ENCODE measurements at places on chromosomes 6 and 20.

DNA sequence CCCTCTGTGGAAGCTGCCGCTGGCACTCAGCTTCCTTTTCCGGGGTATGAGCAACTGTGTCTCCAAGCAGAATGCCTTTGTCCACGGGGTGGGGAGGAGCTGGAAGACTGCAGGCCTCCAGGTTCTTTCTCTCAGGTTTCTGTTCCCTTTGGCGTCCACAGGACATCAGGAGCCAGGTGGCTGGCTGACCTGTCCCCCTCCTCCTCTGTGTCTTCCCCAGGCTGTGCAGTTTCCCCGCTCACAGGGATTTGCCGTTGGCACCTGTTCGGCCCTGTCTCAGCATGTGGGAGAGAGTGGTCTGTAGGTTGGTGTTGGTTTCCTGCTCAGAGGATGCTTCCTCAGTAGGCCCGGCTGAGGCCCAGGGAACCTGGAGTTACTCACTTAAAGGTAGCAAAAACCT, 43.5 kb downstream of the CDS2 start:
- no peak for DNase-seq

- no peak for DNase-seq
Observed at GRCh38 chr6:139625998-139626975, 251.8 kb upstream of the CITED2 start.

GRCh38 chr6:160260803-160261450, 2.3 kb upstream of the SLC22A2 start:
- no peak for DNase-seq

- DNase-seq = no peak
Observed at GRCh38 chr6:140548366-140548765, 1173.9 kb upstream of the CITED2 start.

GRCh38 chr6:125192610-125192930, 39.0 kb downstream of the TPD52L1 start:
- no peak for DNase-seq

DNA sequence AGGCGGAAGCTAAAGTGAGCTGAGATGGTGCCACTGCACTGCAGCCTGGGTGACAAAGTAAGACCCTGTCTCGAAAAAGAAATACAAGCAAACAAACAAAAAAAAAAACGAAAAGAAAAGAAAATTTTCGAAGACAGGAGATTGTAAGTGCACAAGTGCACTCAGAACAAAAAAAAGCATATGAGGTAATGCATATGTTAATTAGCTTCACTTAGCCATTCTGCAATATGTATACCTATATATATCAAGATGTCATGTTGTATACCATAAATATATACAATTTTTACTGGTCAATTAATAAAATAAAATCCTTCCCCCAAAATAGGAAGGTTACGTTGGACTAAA, 127.5 kb downstream of the RIN2 start:
- no peak for DNase-seq

- DNase-seq = no peak
Observed at GRCh38 chr6:117478853-117479231, 3.6 kb upstream of the DCBLD1 start.

DNA sequence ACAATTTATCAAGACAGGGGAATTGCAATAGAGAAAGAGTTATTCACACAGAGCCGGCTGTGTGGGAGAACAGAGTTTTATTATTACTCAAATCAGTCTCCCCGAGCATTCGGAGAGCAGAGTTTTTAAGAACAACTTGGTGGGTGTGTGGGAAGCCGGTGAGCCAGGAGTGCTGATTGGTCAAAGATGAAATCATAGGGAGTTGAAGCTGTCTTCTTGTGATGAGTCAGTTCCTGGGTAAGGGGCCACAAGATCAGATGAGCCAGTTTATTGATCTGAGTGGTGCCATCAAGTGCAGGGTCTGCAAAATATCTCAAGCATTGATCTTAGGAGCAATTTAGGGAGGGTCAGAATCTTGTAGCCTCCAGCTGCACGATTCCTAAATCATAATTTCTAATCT, 50.0 kb upstream of the ECI2 start:
- no peak for DNase-seq

- DNase-seq = no peak
Observed at GRCh38 chr20:38806855-38807655, 1.6 kb downstream of the PPP1R16B start.

DNA sequence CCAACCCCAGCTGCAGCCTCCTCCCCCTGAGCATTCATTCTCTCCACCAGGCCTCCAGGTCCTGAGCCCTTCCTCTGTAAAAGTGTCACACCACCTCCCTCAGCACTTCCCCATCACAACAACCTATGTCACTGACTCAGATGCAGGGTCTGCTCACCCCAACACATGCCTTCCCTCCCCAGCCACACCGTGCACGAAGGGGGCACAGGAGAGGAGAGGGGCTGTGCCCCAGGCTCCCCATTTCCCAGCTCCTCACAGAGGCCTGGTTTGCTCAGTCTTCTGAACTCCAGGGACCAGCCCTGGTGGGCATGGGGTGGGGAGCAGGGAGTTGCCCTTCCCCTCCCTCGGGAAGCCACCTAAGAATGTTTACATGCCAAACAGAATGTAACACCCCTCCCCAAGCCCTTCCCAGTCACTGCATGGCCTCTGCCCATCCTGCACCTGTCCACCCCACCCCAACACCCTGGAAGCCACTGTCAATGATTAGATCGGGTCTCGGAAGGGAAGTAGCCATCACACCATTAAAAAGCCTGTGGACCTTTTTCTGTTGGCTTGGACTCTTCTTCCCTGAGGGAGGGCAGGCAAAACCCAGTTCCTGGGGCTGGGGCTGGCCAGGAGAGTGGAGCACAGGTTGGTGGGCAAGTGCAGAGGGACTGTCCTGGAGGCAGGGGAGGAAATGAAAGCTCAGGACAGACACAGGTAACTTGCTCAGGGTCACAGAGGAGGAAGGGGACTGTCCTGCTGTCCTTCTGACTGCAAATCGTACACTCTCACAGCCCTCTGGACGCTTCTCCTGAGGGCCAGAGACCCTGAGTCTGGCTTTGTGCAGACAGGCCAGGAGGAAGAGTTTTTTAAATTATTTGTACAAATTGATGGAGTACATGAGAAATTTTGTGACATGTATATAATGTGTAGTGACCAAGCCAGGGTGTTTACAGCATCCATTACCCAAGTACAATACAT, 10.1 kb upstream of the SLC22A7 start:
- no peak for DNase-seq

GRCh38 chr6:138923561-138923960, 64.5 kb downstream of the REPS1 start:
- no peak for DNase-seq

GRCh38 chr6:47073125-47074110, 31.3 kb upstream of the ADGRF1 start:
- DNase-seq = no peak

DNA sequence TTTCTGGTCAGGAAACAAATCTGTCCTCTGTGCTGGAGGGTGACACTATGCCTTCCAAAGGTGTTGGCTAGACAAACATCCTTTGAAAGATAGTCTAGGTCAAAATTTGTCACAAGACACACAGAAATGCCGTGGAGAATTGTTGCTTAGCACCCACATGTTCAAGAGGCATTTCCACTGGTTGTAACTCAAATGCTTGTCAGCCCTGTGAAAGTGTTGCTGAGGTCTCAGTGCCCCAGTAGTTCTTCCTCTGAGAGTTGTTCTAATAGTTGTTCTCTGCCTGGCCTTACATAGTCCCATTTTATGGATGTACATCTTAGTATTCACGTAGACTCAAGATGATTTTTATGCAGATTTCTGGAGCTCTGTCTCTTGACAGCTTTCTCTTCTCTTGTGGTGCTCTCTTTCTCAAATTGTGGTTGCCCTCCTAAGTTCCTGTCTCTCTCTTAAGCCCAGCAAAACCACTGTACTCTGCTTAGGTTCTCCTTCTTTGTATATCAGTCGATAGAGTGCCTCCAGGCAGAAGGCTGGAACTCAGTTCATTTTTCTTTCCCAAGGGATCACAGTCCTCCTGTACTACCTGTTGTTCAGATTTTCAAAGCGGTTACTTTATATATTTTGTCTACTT, 39.5 kb upstream of the REV3L start:
- no peak for DNase-seq

DNA sequence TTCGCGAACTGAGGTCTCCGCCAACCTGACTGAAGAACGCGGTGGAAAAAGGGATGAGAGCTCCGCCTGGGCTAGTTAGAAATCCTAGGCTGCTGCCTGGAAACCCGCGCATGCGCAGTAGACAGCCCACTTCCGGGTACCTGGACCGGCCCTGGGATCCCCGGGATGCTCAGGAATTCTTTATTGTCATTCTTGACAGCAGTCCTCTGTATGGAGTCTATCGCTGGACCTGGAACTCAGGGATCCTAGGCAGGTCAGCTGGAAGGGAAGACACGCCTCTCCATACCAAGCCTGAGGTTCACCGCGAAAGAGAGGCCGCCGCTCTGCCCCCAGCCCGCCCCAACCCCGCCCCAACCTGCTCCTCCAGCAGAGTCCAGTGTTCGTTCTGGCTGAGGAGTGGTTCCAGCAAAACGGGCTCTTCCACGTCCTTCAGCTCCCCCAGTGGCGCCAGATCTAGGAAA, 1379.2 kb upstream of the DEFB115 start:
- DNase-seq = no peak

DNA sequence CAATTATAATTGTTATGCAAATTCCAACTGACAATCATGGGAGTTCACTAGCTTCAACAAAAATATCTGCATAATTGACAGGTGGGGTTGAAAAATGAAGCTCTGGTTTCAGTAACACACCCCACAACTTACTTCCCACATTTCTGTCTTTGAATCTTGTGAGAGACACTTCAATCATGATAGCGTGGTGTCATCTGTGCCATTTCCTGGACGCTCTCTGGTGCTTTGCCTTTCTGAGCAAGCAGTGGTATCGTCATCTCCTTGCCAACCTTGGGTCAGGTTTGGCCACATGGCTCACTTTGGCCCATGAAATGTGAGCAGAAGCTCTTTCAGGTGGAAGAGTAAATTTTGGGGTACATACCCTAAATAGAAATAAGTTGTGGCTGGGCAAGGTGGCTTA, 10.2 kb downstream of the BMP7 start:
- DNase-seq = no peak

DNA sequence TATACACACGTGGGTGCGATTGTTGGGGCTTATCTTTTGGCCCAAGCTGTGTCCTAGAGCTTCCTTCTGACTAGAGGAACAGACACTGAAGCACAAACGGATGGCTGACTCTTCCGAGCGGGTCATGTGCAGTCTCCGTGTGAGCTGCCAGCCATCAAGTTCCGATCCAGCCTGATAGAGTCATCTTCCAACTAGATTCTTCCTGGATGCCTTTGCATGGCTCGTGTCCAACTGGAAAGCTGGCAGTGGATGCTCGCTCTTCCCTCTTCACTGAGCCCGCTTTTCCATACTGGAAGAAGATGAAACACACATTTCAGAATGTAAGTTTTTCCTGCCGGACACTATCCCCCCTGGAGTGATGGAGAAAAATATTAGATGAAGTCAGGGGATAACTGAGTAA, 148.1 kb downstream of the SCML4 start:
- no peak for DNase-seq

GRCh38 chr6:138104618-138105213, 2.5 kb downstream of the PERP start:
- no peak for DNase-seq

GRCh38 chr20:62360854-62361798, 6.0 kb downstream of the LAMA5 start:
- no peak for DNase-seq

Data from stimulated activated CD8-positive, alpha-beta memory T cell treated with anti-CD3 and anti-CD28 coated beads, Interleukin-15, amount 100 ng/mL, for 1 hour (primary cell).